ENCODE measurements at places on chromosomes 16 and 17.

GRCh38 chr17:42289611-42290181, 1.4 kb downstream of the STAT5A start:
- no peak for DNase-seq

GRCh38 chr17:50396261-50397110, 837 bp downstream of the LRRC59 start:
- peak; percentile 1 for DNase-seq

DNA sequence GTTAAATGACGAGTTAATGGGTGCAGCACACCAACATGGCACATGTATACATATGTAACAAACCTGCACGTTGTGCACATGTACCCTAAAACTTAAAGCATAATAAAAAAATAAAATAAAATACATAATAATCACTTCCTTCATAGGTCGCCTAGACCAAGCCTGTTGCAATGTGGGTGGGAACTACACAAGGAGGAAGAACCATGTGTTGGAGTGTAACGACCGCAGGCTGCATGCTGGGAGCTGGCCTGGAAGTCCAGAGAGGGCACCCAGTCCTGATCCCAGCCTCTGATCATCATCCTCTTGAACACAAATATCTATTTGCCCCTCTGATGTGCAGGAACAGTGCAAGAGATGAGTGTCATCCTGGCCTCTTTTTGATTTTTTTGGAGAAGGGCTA, 224.7 kb upstream of the ASIC2 start:
- no peak for DNase-seq

- DNase-seq = no peak
These were observed 49.4 kb upstream of the GSE1 start for GRCh38 chr16:85563515-85564276.

- DNase-seq = no peak
These were observed 34.5 kb downstream of the USP7 start for GRCh38 chr16:8929086-8929748.

DNA sequence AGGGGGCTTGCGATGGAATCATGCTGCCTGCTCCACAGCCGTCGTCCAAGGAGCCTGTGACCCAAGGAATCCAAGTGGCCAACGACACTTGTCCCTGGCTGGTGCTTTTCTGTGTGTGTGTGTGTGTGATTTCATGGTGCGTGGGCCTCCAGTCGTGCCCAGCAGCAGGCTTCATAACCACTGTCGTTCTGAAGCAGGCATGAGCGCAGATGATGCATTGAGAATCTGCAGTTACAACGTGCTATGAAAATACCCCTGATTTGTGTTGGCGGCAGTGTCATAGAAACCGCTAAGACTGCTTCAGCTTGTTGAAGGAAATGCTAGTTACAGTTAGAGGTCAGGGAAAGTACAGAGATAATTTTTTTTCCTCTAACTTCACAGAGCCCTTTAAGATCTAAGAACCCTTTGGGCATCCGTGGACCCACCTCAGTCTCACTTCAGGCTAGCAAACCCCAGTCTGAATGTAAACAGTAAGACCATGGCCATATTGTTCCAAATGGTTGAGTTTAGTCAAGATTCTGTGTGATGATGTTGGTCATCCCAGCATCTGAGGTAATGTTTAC, 15.6 kb downstream of the C16orf90 start:
- DNase-seq = no peak

Measured in neuronal stem cell (in vitro differentiated cells).